ENCODE measurements at places on chromosomes 2 and 18. TPM values are rescaled to one million over a fixed set of nuclear protein-coding genes. Genes with fewer than 3 reads are reported as not detected.

DNA sequence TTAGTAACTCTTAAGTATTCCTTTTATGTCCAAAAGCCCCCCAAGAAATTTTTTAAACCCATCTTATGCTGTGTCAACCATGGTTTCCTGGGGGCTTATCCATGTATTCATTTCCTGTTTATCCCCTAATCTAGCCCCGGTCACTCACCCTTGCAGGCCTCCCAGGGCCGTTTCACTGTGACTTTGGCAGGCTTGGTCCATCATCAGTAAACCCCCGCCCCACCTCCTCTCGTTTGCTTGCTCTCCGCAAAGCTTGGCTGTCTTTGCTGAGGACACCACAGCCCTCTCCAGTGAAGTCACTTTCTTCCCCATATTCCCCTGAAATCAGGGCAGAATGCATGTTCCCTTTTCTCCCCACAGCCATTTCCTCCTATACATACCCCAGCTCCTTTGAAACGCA is 7.2 kb upstream of the TMEM177 start:
- no peak overlapping the region for H3K4me3 ChIP-seq
- no peaks in the 10 kb centered on the region for H3K4me1 ChIP-seq
- DNase-seq = no peak
- no peaks in the 10 kb centered on the region for H3K36me3 ChIP-seq
- H3K27me3 ChIP-seq = no peaks in the 10 kb centered on the region

GRCh38 chr2:68253219-68254068 is 1.1 kb upstream of the PPP3R1 start:
- H3K27me3 ChIP-seq = no peaks in the 10 kb centered on the region
- peaks cover 2% of the 10 kb centered on the region for H3K36me3 ChIP-seq
- peak; percentile 18 for DNase-seq
- peaks cover 26% of the 10 kb centered on the region for H3K4me1 ChIP-seq
- H3K27ac ChIP-seq = peak overlapping the region; percentile 99

- no peaks in the 10 kb centered on the region for H3K36me3 ChIP-seq
- H3K4me3 ChIP-seq = no peak overlapping the region
- H3K27me3 ChIP-seq = no peaks in the 10 kb centered on the region
Observed at GRCh38 chr2:157898591-157898996, 22.5 kb upstream of the ACVR1 start.

DNA sequence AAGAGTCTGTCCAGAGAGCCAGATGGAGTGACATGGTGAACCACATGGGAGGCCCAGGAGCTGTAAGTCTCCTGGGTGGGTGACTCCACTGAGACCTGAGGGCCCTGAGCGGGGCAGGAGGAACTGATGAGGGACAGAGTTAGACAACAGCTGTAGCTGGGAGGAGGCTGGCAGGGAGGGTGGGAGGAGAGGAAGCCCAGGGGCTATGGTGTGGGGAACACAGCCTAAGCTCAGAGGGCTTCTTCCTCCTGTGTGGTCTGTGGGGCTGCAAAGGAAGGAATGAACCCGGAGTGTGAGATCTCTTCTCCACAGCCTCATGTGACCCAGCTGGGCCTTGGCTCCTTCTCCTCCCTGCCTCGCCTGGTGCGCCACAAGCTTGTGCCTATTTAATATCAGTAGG is 395.6 kb upstream of the HS6ST1 start:
- peak; percentile 20 for DNase-seq
- no peaks in the 10 kb centered on the region for H3K36me3 ChIP-seq
- peak overlapping the region; percentile 55 for H3K27ac ChIP-seq
- H3K4me3 ChIP-seq = no peak overlapping the region

SCYGR3 gene
- not detected for polyA plus RNA-seq

FAM237A gene
- not detected for polyA plus RNA-seq

MAPK4 gene
- polyA plus RNA-seq = not detected

GLI2 gene
- not detected for polyA plus RNA-seq

LYPD1 gene
- not detected for polyA plus RNA-seq

ITGB6 gene
- polyA plus RNA-seq = not detected

All from CD14-positive monocyte (primary cell).